Heart right ventricle (tissue), 16 donors: ENCODE measurements at places on chromosomes 16 and 17. TPM values are rescaled to one million over a fixed set of nuclear protein-coding genes. Genes with fewer than 3 reads are reported as not detected.

The KRTAP9-8 gene
- not detected for total RNA-seq

The NKD1 gene
- 0.72 TPM for total RNA-seq

The TLCD3B gene
- total RNA-seq = not detected

The ALOX15B gene
- total RNA-seq = 0.16 TPM

The TBC1D3 gene
- 1.9 TPM for total RNA-seq
